Activated naive CD8-positive, alpha-beta T cell treated with anti-CD3 and anti-CD28 coated beads, Interleukin-2, amount 10 ng/mL, durations not matched to agents 7 days and 5 days (primary cell): ENCODE measurements at places on chromosomes 1 and 21. TPM values are rescaled to one million over a fixed set of nuclear protein-coding genes. Genes with fewer than 3 reads are reported as not detected.

DNA sequence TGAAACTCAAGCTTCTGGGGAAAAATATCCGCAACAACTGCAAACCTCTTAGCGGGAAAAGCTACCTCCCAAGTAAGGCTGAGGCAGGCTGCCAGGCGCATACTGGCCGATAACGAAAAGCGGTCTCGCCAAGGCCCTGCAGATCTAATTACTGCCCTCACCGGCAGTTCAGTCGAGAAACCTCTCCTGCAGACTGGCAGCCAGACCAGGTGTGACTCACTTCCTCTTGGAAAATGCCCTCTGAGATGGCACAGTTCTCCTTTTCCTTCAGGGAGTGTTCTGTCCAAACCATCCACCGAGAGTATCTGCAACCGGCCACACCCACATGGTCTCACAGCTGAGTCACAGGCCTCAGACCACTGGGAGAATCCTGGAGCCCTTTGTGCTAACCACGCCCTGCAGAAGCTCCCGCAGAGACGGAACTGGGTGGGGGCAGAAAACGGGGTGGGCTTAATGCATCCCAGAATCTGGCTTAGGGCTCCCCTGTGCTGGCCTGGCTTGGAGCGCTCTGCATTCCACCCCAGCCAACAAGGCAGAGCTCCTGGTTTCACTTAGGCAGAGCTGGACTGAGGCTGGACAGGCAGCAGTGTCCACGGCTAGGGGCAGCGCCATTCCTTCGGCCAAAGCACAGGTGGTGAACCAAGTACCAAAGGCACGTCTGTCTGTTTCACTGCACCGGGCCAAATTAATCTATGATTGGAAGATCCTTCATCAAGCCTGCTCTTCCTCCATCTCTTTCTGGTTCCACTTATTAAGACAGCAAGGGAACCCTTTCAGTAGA is 1.2 kb downstream of the S100A10 start:
- no peak for DNase-seq

GRCh38 chr1:246215510-246215903 is 291.6 kb downstream of the SMYD3 start:
- DNase-seq, result no peak

DNA sequence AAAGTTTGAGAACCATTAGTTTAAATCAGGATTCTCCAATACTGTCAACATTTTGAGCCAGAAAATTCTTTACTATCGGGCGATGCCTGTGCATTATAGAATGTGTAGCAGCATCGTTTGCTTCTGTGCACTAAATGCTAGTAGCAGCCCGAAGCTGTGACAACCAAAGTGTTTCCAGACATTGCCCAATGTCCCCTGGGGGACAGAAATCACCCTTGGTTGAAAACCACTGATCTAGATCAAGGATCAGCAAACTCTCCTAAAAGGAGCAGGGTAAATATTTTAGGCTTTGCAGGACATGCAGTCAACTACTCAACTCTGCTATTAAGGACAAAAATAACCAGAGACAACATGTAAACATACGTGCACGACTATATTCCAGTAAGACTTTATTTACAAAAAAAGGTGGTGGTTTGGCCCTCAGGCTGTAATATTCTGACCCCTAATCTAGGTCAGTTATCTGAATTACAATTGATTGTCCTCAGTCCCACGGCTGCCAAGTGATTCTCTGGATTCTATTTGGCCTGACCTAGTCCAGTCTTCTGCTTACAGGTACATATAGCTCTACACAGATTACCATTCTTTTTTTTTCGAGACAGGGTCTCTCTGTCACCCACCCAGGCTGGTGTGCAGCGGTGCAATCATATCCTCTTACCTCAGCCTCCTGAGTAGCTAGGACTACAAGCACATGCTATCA is 10.6 kb downstream of the FAF1 start:
- DNase-seq, result no peak

ACBD6 gene
- 45.7 TPM for total RNA-seq

DNA sequence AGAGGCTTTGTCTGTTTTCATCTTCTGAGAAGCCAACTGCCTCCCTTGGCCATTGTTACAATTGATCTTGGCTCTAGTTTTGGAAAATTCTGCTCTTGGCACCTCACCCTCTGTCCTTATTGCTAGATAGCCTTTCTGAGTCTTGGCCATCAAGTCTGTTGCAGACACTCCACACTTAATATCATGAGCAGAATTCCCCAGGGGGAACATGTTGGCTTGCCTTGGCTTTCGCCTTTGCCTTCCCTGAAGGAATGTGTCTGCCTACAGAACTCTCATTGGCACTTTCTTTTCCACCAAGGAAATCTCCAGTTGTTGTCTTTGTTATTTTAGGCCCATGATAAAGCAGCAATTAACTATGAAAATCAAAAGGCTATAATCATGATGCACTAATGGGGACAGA is 42.7 kb upstream of the LDLRAP1 start:
- DNase-seq, result no peak

DNA sequence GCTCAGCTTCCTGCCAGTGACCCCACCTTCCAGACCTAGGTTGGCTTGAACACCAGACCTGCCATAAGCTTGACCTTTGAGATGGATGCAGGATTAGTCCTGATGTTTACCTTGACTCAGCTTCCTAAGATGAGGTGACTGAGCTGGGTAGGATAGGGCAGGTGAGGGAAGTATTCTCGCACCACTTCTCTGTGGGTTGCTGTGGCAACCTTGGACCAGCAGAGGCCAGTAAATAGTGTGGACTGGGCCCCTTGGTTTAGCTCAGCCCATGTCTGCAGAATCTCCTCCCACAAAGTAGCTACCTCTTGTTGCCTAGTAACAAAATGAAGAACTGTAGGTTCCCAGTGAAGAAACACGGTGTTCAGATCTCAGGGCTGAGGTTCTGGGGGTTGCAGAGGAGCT is 8.4 kb downstream of the RPS6KA1 start:
- DNase-seq, result no peak

- no peak for DNase-seq
These were observed 289.1 kb upstream of the PKN2 start for GRCh38 chr1:88394958-88395357.

DNA sequence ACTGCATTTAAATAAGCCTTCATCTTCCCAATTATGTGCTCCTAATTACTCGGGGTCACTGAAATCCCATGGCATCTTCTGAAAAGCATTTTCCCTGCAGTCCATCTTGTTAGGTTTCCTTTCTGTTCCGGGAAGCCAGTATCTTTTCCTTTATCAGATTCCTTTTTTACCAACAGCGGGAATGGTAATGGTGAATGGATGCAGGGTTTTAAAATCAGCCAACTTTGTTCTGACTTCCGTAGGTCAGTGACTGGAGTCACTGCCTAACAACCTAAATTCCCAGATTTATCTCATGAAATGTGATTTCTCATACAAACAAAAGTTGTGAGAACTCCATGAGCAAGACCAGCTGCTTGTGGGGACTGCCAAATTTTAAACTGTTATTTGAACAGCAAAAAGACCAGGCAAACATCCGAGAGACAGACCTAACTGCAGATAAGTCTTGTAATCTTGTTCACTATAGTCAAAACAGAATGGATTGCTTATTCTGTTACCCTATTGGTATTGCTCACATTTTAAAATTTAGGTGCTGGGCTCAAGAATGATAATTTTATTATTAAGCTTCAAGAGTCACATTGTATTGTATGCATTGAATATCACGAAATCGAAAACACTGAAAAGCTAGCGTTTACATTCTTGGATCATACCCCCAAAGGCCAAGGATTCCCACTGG is 1.2 kb upstream of the RWDD3 start:
- DNase-seq, result no peak

DNA sequence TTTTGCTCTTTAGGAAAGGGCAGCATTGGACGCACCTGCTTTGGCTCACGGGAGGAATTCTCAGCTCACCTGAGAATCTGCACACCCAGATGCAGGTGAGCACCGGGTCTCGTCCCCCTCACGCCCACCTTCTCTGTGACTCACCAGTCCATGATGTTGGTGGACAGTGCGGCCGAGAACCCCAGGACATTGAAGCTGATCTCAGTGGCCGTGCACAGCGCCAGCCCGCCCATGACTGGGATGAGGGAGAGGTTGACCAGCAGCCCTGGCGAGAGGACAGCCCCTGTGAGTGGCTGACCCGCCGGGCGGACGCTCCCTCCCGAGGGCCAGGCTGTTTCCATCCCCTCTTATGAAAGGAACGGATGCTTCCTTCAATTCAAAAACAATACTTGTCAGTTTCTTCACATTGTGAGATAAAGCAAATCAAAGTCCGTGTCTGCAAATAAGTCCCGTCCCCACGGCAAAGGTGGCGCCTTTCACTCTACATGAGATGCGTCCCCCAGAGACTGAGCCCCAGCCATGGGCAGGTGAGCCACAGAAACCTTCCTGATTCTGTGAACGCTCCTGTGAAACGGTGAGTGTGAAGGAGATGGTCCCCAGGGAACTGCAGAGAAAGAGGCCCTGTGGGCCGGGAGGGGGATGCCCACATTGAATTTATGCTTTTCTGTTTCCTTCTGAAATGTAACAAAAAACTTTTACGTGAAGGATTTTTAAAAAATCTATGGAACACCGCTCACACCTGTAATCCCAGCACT is 12.7 kb upstream of the CDK11B start:
- no peak for DNase-seq

GRCh38 chr1:33903210-33903589 is 39.3 kb downstream of the HMGB4 start:
- no peak for DNase-seq

DNA sequence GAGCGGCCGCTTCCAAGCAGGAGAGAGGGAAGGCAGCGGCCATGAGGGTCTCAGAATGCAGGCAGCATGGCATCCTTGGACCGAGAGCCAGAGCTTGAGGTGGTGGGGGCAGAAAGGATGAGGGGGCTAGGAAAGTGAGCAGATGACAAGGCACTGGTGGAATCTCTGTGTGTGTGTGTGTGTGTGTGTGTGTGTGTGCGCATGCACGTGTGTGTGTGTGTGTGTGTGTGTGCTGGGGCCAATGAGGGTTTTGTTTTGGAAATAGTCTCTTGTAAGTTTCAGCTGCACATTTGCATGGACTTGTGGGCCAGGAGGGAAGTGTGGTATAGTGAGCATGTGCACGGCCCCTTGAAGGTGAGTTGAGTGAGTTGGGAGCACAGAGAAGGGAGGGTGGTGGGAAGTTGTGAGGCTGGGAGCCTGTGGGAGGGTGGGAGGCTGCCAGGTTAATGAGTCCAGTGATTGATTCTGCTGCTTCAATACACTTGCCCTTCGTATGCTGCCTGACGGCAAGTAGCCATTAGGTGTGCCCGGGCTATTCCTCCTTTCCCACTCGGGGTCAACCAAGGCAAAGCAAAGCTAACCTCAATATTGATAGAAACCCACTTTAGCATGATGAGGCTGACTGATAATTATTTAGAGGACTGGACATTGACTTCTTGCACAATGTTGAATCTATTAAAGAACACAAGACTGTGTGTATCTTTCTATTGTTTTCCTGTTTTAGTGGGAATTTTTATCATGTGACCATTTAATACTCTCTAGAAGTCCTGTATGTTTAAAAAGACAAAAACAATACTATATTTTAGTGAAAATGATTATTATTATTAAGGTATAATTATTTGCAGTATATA is 80.3 kb downstream of the PROX1 start:
- no peak for DNase-seq
